GDM1 (cell line): ENCODE measurements at places on chromosomes 5 and 9.

GRCh38 chr5:74162524-74162923 lies 478.0 kb downstream of the ENC1 start:
- no peak for DNase-seq

DNA sequence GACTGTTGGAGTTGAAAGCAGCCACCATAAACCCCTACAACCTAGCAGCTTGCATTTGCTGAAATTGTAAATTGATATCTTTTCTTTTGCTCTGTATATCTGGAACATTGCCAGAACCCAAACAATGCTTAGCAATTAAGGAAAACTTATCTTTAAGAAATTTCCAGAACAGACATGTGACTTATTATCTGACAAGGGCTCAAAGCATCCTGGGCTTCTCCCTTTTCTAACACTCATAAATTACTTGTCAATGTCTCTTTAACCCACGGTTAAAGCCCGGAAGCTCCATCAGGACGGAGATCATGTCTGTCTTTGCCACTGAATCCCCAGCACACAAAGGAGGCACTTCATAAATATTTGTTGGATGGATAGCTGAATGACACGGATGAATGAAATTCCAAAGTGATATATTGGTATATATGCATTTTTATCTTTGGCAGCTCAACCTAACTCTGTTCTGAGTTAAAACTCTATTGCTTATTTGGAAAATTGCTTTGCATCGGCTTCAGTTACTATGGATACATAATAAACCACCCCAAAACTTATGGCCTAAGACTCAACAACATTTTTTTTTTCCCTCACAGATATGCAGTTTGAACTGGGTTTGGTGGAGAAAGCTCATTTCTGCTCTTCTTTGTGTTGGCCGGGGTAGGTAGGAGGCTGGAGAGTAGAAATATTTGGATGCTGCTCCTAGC lies 103.1 kb upstream of the CLINT1 start:
- no peak for DNase-seq

- no peak for DNase-seq
These were observed 98.1 kb downstream of the MARCHF11 start for GRCh38 chr5:16081376-16081955.

DNA sequence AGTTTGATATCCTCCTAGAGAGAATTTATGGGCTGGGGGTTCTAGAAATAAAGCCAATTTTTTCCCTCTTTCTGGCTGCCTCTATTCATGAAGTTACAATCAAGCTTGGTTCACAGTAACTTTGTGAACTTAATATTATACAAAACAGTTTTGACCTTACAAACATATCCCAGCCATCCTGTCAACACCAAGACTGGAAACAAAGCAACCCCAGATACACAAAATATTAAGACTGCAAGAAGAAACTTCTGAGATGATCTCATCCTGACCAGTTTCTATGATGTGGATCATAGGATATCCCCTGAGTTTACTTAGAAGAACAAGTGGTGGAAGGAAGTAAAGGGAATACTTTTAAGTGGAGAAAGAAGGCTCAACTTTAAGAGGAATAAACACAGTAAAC lies 28.3 kb upstream of the CER1 start:
- DNase-seq: no peak

- DNase-seq: no peak
These were observed 50.1 kb downstream of the JAKMIP2 start for GRCh38 chr5:147732291-147732883.

DNA sequence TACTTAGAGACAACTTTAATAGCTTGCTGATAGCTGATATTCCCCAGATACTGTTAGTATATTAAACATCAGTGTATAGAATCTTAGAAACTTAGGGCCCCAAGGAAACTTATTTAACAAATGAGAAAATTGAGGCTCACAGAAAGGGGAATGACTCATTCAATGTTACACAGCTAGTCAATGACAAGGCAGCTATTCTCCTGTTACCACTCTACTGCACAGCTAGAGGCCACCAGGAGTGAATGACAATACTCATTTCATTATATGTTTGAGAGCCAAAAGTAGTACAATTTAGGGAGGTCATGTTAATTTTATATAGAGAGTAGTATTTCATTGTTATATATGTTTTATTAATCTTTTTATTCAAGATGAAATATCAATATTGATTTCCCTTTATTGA lies 33.2 kb upstream of the PCDHB1 start:
- DNase-seq: no peak

DNA sequence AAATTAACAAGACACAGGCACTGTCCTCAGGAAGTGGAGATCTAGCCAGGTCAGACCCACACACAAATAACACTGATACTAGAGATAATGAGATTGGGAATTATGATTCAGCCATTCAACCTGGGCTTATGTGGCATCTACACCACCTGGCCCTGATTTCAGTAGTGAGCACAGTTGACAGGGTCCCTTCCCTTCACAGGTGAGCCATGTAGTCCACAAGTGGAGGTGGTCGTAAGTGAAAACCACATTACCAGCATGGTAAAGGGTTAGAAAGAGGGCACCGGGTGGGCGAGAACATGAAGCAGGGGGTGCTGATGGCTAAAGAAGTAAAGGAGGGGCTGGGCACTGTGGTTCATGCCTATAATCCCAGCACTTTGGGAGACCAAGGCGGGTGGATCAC lies 48.3 kb upstream of the IL17B start:
- no peak for DNase-seq

- DNase-seq: no peak
These were observed 54.9 kb downstream of the RAD23B start for GRCh38 chr9:107337676-107338590.

GRCh38 chr9:32723789-32724325 lies 59.5 kb upstream of the TMEM215 start:
- no peak for DNase-seq

- no peak for DNase-seq
These were observed 75.4 kb downstream of the NDUFAF2 start for GRCh38 chr5:61020415-61020814.

GRCh38 chr9:35972093-35972492 lies 14.1 kb upstream of the OR2S2 start:
- no peak for DNase-seq

DNA sequence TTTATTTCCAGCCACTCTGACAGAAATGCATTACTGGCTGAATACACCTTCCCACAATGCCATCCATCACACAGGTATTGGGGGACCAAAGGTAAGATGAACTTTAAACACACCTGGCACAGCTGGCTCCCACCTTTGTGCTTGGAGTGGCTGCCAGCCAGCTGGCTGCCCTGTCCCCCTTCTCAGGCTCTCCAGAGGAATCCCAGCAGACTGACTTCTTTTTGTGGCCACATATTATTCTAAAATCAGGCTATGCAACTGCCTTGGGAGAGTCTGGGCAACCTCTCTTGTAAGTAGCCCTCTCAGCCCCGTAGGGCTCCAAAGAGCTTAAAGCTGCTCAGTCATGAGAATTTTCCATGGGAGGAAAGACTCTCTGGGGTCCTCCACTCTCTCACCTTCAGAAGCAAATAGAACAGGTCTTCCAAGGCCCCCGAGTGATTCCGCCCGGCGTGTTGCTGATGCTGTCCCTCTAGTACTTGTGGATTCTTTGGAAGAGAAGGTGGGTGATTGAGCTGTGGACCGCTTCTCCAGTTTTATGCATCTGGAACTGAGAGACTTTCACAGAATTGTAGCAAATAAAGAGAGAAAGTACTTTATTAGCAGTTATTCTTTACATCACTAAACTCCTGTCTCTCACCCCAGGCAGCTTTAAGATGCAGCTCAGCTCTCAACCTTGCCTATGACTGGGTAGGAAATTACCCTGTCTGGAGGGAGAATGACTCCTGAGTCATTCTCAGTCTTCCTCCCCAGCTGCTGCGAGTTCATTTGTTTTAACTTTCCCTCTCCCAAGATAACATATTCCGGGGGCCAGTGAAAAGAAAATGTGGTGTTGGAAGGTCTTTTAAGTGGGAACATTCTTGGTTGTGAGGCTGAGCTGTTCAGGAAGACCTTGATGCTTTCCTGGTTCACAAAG lies 159.4 kb upstream of the PITX1 start:
- no peak for DNase-seq

DNA sequence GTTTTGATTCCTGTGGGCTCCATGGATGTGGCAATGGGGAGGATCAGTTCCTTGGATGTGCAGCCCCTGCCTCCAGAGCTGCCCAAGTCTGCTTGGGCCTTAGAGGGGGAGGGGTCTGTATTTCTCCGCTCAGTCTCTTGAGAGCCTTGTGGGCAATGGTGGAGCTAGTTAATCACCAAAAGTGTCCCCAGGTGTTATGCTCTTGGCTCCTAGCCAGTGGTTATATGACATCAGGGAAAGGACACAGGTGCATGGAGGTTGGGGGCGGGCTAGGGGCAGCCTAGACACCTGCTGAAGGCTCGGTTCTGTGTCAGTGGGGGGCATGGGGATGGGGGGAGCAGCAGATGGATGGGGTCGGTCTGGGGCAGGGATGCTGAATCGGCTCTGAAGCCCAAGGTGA lies 12.4 kb upstream of the ARAP3 start:
- DNase-seq: no peak

- DNase-seq: no peak
These were observed 40.0 kb upstream of the GRAMD2B start for GRCh38 chr5:126383246-126383645.

GRCh38 chr5:54251981-54252380 lies 58.4 kb downstream of the ARL15 start:
- no peak for DNase-seq

GRCh38 chr5:133114166-133114932 lies 62.5 kb downstream of the HSPA4 start:
- DNase-seq: no peak

- DNase-seq: no peak
These were observed 143.4 kb downstream of the CDH12 start for GRCh38 chr5:22709743-22710142.

DNA sequence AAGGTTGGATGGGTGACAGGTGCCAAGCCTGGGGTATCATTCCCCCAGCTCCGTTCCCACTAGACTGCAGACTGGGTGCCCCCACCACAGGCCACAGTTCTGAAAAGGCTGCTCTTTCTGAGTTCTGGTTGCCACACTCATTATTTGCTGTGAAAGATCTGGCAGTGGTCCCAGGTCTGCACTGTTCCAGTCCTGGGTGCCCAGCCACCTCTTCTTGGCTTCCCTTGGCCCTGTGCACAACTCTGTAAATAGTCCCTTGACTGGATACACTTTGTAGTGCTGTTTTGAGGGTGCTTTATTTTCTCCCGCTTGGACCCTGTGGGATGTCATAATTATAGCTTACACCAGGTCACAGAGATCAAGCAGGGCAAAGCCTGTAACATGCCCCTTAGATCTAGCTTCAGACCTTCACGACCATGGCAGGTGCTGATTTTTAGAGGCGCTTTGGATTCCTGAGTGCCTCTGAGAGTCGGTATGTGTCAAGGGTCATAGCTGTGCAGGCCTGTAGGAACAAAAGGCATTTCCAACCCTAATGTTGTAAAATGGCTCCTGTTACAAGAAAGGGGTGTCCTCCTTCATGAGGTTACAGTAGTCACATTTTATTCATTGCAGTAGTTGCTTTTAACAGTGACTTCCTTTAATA lies 344.9 kb downstream of the ICE1 start:
- no peak for DNase-seq

DNA sequence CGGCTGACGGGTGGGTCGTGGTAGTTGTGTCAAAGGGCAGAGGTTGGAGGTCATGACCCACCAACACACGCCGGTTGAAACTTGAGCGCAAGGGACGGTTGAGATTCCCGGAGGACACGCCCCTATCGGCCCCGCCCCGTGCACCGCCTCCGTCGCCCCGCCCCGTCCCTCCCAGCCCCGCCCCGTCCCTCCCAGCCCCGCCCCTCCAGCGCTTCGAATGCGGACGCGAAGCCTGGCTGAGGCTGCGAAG lies 226 bp upstream of the RANBP17 start:
- no peak for DNase-seq

DNA sequence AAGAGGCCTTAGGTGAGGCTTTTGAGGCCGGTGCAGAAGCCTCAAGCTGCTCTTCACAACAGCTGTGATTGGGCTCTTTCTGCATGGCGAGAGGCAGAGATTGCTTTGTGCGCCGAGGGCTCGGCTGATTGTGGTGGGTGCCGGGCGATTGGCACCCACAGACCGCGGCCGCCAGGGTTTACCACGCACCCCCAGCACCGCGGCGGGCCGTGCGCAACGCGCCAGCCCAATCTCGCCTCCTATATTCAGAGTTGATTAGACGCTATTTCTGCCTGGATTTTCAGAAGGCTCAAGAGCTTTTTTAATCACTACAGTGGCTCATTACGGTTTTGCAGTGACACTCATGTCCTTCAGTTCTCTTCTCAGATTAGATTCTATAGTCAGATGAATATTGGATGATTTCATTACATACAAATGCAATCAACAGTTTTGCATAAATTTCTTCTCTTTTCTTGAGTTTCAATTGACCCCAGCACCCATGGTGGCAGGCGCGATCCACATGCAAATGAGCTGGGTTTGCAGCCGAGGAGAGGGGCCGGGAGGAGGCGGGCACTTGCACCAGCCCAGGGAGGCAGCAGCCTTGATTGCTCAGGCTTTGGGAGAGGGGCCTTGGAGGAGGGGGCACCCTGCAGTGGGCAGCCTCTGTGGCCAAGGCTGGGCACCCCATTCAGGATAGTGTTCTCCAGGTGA lies 33.8 kb upstream of the PTGS1 start:
- DNase-seq: no peak

GRCh38 chr9:77765781-77766259 lies 117.7 kb upstream of the GNA14 start:
- DNase-seq: no peak

GRCh38 chr9:33868440-33868973 lies 51.5 kb downstream of the UBE2R2 start:
- DNase-seq: no peak

GRCh38 chr5:88662846-88663245 lies 220.1 kb downstream of the MEF2C start:
- no peak for DNase-seq

DNA sequence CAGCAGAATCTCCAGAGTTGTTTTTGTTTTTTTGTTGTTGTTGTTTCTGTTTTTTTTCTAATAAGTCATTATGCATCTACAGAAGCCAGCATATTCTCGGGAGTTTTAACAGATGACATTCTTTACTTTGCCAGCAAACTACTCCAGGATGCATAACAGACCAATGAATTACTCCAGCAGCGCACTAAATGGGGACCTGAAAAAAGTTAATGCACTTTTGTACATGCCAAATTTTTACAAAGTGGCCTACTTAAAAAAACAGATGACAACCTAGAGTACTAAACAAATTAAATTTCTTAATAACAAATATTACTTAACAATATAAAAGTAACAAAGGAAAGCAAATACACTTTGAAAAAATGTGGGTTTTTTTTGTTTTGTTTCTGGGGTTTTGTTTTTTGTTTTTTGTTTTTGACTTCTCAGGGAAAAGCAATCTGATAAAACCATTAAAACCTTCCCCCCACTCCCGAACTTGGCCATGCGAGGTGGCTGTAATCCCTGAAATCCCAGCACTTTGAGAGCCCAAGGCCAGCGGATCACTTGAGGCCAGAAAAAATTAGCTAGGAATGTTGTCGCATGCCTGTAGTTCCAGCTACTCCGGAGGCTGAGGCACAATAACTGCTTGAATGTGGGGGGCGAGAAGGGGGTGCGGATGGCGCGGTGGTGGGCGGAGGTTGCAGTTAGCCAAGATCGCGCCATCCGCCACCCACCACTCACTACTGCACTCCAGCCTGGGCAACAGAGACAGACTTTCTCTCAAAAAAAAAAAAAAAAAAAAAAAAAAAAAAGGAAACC lies 352.4 kb downstream of the CETN3 start:
- no peak for DNase-seq

GRCh38 chr5:43573058-43573457 lies 16.2 kb upstream of the PAIP1 start:
- DNase-seq: no peak

GRCh38 chr5:109164001-109164400 lies 245.8 kb downstream of the PJA2 start:
- no peak for DNase-seq
